ENCODE measurements at places on chromosomes 3 and 15.

- no peak for DNase-seq
Observed at GRCh38 chr15:66795851-66796250, 93.8 kb downstream of the SMAD6 start.

GRCh38 chr3:182967218-182968204, 12.8 kb downstream of the DCUN1D1 start:
- no peak for DNase-seq

DNA sequence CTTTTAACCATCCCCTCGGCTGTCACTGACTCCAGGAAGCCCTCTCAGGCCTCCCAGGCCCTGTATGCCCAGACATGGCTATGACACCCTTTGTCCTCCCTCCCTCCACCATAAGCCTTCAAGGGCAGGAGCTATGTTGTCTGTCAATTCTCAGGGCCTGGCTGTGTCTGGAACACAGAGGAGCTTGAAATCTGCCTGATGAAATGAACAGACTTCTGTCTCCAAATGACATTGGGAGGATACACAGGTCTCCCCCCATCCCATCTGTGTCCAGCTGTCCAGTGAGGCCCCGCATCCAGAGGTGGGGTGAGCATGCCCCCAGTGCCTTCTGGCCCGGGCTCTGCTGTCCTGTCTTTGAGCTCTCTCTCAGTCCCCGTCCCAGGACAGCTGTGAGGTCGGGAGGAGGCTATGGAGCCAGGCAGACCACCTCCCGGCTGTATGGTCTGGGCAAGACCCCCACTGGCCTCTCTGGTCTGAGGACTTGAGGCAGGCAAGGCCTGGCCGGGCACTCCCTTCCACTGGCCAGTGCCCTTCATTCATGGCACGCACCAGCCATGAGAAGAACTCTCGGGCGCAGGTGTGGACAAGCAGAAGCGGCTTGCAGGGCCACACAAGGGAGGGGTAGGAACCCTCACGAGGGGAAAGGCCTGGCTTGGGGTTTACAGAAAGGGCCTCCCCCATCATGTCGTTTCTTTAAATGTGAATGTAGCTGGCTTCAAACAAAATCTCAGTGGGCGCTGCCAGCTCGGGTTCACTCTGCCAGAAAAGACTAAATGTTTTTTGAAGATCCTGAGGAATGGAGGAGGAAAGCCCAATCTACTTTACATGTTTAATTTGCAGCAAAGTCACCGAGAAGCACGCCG, 38.9 kb downstream of the PCSK6 start:
- no peak for DNase-seq

GRCh38 chr15:56950979-56951378, 32.5 kb downstream of the TCF12 start:
- no peak for DNase-seq
